ENCODE measurements at places on chromosomes 3 and 15.

- H3K4me3 ChIP-seq, result no peak overlapping the region
- H3K27ac ChIP-seq, result no peak overlapping the region
- H3K27me3 ChIP-seq, result peaks cover 72% of the 10 kb centered on the region
- no peaks in the 10 kb centered on the region for H3K36me3 ChIP-seq
- DNase-seq, result no peak
Observed at GRCh38 chr3:34852844-34853439, 786.4 kb upstream of the ARPP21 start.

DNA sequence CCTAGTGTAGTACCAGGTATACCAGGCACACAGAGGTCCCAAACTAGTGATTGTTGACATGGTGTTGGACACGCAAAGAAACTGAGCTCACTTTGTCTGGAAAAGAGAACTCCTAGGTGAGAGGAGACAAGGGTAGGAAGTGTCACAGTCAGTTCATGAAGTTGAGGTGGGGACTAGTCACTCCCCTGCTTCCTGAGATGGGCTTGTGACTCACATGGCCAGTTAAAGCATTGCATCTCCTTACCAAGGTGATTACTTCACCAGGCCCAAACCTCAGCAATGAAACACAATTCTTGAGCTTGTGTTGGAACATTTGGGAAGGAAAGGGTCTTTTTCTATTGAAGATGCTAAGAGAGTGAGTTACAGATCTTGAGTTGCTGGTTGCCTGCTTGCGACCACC lies 49.2 kb upstream of the RAD18 start:
- H3K36me3 ChIP-seq, result peaks cover 65% of the 10 kb centered on the region
- H3K4me3 ChIP-seq, result no peak overlapping the region
- DNase-seq, result no peak

GRCh38 chr3:71443332-71443731 lies 140.2 kb downstream of the FOXP1 start:
- H3K4me3 ChIP-seq, result no peak overlapping the region
- peaks cover 53% of the 10 kb centered on the region for H3K4me1 ChIP-seq
- DNase-seq, result no peak
- peak overlapping the region; percentile 67 for H3K27ac ChIP-seq
- H3K36me3 ChIP-seq, result no peaks in the 10 kb centered on the region
- H3K27me3 ChIP-seq, result no peaks in the 10 kb centered on the region

GRCh38 chr3:152353578-152353977 lies 84.8 kb downstream of the MBNL1 start:
- H3K36me3 ChIP-seq, result no peaks in the 10 kb centered on the region
- no peak overlapping the region for H3K27ac ChIP-seq
- no peak overlapping the region for H3K4me3 ChIP-seq
- no peak for DNase-seq
- H3K27me3 ChIP-seq, result no peaks in the 10 kb centered on the region
- H3K4me1 ChIP-seq, result no peaks in the 10 kb centered on the region

DNA sequence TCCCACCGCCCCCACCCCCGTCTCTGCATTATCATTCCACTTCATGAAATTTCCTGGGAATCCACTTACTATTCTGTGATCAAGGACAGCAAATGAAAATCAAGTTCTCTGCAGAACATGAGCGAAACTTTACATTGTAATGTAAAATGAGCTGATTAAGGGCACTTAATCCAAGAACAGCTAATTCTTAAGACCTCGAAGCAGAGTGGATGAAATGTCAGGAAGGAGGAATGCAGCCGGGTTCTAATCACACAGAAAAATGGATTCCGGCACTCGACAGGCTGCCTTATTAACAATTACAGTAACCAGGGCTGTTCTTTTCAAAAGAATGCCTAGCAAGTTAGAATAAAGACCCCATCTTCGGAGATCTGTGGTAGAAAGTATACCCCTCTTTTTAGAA lies 57.5 kb downstream of the RFTN1 start:
- DNase-seq, result no peak
- no peaks in the 10 kb centered on the region for H3K36me3 ChIP-seq
- H3K27me3 ChIP-seq, result peaks cover 32% of the 10 kb centered on the region
- H3K27ac ChIP-seq, result no peak overlapping the region

- peaks cover 49% of the 10 kb centered on the region for H3K4me1 ChIP-seq
- peak within 1 kb of the TSS; percentile 96 for H3K27ac ChIP-seq
- H3K27me3 ChIP-seq, result no peaks in the 10 kb centered on the region
- DNase-seq, result peak; percentile 73
Observed at GRCh38 chr3:184711493-184712247, at the start of gene MAGEF1. MAGEF1 (minus strand) TSS chr3:184712064; CDS start chr3:184711821, 243 bp downstream.
